ENCODE measurements at places on chromosomes 13 and 19. TPM values are rescaled to one million over a fixed set of nuclear protein-coding genes. Genes with fewer than 3 reads are reported as not detected.
A peak's percentile ranks its signal among the peaks of the same experiment; 100 is the strongest.

DNA sequence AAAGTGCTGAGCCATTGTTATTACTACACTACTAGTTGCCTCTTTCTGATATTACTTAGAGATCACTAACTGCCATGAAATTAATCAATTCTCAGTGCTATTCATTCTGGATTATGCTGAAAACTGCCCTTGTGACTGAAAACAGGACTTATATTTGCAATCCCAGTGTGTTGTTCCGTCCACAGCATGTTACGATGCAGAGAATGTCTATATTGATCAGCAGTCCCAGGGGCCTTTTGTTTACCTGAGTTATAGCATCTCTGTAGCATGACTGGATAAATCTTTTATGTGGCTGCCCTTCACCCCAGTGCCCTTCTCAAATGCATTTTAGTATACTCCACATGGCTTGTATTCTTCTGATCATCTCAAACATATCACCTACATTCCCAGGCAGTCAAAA is 251.0 kb downstream of the GPC5 start:
- no peak for DNase-seq

- no peak for DNase-seq
Measured at GRCh38 chr19:42239544-42240220, 2.7 kb downstream of the GSK3A start.

FBN3 gene
- total RNA-seq, result 3.1 TPM

DNA sequence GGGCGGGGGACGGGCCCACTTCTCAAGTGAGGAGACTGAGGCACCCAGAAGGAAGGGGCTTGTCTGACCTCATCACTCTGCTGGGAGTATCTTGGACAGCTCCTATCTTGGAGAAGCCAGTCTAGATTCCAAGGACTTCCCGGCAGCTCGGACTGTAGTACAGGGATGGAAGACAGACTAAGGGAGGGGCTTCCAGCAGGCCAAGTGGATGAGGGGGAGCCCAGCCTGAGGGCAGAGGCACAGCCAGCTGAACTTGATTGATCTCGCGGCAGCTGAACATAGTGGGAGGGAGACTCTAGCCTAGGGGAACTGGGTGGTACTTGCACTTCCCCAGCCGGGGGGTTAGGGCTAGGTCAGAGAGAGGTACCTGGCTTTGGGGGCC is 711 bp downstream of the CILP2 start:
- no peak for DNase-seq

GRCh38 chr19:3114018-3114726 is 20.0 kb downstream of the GNA11 start:
- DNase-seq, result no peak

DNA sequence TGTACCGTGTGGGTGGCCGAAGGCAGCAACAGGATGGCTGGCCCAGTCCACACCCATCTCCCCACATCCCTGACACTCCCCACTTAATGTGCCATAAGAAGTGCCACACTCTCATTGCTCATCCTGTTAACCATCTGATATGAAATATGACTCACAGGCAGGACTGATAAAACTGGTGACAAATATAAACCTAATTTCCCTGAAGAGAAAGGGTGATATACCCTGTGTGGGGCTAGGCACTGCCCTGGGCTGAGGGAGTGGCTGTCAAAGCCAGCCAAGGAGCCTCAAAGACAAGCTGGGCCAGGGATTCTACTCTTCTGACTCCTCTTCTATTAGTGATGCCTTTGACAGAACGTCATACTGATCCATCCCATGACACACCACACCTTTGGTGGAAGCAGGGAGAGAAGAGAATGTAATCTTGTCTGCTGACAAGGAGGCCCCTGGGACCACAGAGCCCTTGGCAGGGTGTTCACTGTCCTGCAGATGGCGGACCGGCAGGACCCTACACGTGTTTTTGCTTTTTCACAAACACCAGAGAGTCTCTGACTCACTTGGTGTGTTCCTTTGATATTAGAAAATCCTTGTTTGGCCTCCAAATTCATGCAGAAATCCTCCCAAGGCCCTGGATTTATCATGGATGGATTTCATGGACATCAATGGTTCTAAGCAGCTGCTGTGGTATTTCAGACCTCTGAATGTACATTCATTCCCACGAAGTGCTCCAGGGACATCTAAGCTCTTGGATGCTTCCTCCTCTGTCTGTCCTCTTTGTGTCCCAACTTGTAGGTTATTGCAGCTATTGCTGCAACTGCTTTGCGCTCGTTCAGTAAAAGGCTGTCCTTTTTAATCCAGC is 98.0 kb upstream of the WASF3 start:
- no peak for DNase-seq

DNA sequence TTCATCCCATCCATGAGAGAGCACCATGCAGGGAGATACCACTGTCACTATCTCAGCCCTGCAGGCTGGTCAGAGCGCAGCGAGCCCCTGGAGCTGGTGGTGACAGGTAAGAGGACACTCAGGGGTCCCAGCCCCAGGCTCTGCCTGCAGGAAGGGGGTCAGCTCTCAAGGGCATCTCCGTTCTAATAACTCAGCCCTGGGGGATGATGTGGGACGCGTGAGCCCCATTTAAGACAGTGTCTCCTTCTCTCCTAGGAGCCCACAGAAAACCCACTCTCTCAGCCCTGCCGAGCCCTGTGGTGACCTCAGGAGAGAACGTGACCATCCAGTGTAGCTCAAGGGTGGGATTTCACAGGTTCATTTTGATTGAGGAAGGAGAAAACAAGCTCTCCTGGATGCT is 15.5 kb upstream of the KIR3DL3 start:
- peak; percentile 6 for DNase-seq

- no peak for DNase-seq
Measured at GRCh38 chr13:66154976-66155375, 1075.2 kb downstream of the PCDH9 start.

IL17D gene
- total RNA-seq, result 3.0 TPM

DNA sequence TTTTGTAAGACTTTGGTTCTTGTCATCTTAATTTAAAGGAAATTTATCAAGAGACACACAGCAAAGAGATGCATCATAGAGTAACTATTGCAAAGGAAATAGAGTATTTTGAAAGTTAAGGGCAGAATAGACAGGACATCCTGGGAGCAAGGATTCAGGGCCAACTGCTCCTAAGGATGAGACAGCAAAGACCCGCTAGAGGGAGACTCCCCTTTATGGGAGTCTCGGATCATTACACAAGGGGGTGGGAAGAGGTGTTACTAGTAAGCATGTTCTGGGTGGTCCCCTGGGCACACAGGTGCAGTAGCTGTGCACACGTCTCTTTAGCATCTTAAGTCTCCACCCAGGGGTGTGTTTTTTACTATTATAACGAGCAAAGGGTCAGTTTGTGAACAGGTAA is 9.6 kb downstream of the ZSCAN5C start:
- no peak for DNase-seq

GRCh38 chr19:15128162-15128770 is 21.1 kb downstream of the SYDE1 start:
- DNase-seq, result no peak

GRCh38 chr13:32642316-32642715 is 56.1 kb downstream of the PDS5B start:
- DNase-seq, result no peak

PGLYRP2 gene
- total RNA-seq, result not detected

CLEC4M gene
- total RNA-seq, result 0.86 TPM

AMER2 gene
- not detected for total RNA-seq

DAND5 gene
- total RNA-seq, result not detected

DNA sequence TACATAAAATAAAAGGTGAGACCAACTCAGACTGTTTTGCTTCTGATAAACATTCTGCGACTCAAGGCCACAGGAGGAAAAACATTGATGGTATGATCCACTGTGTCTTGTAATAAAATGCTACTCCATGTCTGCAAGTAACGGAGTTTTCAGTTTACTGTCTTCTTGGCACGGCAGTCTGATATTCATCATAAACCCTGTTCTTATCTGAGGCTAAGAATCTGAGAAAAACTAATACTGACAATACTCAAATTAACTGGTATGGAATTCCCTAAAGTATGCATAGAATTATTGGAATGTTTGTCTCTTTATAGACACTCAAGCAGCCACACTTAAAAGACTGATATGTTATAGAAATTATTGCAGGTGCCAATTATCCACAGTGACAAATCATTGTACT is 125.5 kb downstream of the TBC1D4 start:
- DNase-seq, result no peak

PSG11 gene
- total RNA-seq, result not detected

DNA sequence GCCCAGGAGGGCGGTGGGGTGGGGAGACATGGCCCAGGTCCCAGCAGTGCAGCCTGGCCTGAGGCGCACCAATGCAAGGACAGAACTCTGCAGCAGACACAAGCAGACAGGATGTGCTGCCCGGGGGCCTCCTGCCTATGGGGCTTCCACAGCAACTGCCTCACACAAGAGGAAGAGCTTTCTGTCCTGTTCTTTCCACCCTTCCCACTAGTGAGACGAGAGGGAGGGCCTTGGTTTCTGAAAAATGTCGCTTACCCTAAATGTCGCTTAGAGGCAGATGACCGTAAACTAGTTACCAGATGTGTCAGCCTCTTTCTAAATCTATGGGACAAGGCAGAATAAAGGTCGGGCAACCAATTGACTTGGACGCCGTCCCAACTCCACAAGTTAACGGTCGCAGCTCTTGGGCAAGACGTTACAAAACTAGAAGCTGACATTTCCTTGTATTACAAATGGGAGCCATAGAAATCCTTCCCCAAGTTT is at the start of gene LAIR1:
LAIR1 (minus strand) TSS at position 157 of the 483 bp plus-strand sequence; CDS start at position 30, 127 bp downstream.
- DNase-seq, result peak; percentile 66

DNA sequence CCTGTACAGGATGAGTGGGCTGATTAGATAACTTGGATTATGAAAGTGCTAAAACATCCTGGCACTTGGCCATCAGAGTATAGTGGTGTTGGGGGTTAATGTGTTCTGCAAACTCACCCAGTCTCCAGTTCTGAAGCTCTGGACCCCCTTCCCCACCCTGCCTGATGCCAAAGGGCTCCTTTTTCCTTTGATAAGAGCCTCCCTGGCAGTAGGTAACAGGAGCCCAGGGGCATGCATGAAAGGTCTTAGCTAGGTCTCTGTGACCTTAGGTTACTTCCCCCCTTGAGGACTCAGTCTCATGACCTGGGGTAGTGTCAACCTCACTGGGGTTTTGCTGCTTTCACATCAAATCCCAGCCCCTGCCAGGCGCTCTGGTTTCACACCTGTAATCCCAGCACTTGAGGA is 2.5 kb downstream of the RPS28 start:
- no peak for DNase-seq
